Endothelial cell (in vitro differentiated cells): ENCODE measurements at places on chromosomes 13 and 19.

GRCh38 chr19:39401070-39401548 is 5.5 kb upstream of the ZFP36 start:
- no peak for DNase-seq

- peak; percentile 67 for DNase-seq
These were observed 911 bp downstream of the ENOX1 start for GRCh38 chr13:43785650-43786471.

- no peak for DNase-seq
These were observed 16.7 kb upstream of the CLC start for GRCh38 chr19:39754544-39754943.

- DNase-seq = no peak
These were observed 13.3 kb downstream of the TDRD3 start for GRCh38 chr13:60410299-60410698.

DNA sequence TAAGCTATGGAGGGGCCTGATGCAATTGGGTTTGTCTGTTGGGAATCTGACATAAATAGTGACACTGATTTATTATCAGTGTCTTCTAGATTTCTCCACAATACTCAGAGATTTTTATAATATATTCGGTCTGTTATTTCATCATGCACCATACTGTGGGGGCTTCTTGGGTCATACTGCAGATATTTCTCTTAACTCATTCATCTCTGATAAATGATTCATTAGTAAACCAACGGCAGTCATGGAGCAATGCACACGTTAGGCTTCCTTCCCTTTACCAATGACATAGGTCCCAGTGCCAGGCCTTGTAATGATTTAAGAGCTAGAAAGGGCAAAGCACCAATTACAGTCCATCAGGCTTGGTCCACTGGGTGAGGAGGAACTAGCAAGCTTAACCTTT is 53.6 kb downstream of the FAM216B start:
- DNase-seq = no peak

- no peak for DNase-seq
These were observed 38.7 kb downstream of the BRCA2 start for GRCh38 chr13:32354040-32354439.
